HuH-7.5 (cell line): ENCODE measurements at places on chromosomes 12 and 14.

GRCh38 chr14:66000766-66001165, 485.4 kb upstream of the CCDC196 start:
- no peak for DNase-seq

DNA sequence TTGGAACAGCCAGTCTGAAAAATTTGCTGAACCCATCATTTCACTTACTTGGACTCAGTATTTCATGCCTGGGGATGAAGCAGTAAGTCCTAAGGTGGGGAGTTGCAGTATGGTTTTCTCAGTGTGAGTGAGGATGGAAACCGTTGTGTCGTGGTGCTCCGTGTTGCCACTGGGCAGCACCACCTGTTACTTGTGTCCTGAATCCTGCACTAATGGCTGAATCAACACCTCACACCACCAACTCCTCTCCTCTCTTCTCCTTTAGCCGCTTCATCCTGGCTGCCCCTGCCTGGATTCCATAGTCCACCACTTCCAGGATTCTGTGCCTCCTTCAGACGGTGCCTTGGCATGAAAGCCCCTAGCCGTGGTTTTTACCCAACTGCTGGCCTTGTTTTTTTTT, 3.0 kb upstream of the EP400 start:
- no peak for DNase-seq

DNA sequence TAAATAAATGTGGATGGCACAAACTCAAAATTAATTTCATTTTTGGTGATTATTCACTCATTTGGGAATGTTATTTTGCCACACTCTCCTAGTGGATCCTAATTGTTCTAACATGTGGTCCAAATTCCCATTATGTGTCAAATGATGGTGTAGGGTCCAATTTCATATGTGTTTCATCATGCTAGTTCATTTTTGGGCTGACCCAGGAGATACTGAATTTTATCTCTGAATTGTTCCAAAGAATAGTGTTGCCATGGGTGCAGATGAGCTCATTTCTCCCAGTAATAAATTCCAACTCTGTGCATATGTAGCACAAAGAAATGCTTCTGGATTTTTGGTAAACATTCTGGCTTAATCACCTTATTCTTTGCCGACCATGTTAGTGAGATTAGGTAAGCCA, 23.5 kb upstream of the SEL1L start:
- no peak for DNase-seq

DNA sequence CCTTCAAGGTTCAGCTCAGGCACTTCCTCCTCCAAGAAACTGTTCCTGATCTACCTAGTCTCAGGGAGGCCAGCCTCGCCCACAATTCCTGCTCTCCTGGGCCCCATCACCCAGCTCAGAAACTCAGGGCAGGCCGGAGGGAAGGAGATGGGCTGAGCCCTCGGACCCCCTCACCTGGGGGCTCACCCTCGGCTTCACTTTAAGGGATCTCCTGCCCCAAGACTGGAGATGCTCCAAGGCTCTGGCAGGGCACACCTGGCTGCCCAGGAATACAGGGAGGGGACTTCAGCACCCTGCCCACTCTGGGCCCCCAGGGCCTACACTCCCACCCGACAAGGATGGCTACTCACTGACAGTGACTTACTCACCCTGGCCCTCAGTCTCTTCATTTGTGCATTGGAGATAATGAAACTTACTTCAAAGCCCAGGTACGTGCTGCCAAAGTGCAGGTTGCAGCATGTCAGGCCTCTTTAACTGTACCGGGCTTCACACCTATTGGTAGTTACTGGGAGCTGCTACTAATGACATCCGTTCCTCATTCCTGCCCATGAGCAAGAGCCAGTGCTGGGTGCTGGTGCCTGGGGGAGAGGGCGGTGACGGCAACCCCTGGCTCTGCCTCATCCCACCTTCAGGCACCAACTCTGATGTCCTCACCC, 21.0 kb upstream of the PPP1R13B start:
- no peak for DNase-seq

GRCh38 chr14:87935081-87935828, 57.7 kb downstream of the GALC start:
- DNase-seq, result no peak

GRCh38 chr12:69534389-69534822, 50.9 kb upstream of the CCT2 start:
- no peak for DNase-seq

GRCh38 chr12:27635349-27635972, 60.8 kb upstream of the REP15 start:
- DNase-seq, result no peak

GRCh38 chr14:94461526-94462218, 9.1 kb upstream of the SERPINA11 start:
- no peak for DNase-seq

GRCh38 chr12:48129376-48129775, 10.2 kb downstream of the PFKM start:
- DNase-seq, result no peak

DNA sequence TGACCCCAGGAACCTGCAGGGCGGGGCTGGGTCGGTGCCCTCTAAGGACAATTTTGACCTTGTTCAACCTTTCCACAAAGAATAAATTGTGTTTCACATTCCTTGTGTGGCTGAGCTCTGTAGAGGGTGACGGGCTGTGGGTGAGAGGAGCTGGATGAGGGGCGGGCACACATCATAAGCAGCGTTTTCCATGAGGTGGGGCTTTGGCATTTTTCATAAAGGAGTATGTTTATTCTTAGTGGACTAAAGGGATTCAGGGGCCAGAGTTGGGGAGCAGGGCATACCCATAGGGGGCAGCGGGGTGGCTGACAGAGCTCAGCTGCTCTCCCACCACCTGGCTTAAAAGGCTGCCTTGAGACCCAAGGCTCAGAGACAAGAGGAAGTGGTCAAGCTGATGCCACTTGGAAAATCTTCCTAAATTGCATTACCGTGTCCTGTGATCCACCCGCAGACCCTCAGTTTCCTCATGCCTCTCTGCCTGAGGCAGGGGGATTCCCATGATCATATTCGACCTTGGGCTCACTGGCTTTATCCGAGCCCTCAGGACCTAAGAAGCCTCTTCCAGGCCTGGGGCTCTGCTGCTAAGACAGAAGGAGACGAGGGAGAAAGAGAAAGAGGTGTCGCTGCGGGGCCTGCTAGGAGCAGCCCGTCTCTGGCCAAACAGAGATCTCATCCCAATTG, 11.4 kb downstream of the MMP14 start:
- DNase-seq, result no peak

DNA sequence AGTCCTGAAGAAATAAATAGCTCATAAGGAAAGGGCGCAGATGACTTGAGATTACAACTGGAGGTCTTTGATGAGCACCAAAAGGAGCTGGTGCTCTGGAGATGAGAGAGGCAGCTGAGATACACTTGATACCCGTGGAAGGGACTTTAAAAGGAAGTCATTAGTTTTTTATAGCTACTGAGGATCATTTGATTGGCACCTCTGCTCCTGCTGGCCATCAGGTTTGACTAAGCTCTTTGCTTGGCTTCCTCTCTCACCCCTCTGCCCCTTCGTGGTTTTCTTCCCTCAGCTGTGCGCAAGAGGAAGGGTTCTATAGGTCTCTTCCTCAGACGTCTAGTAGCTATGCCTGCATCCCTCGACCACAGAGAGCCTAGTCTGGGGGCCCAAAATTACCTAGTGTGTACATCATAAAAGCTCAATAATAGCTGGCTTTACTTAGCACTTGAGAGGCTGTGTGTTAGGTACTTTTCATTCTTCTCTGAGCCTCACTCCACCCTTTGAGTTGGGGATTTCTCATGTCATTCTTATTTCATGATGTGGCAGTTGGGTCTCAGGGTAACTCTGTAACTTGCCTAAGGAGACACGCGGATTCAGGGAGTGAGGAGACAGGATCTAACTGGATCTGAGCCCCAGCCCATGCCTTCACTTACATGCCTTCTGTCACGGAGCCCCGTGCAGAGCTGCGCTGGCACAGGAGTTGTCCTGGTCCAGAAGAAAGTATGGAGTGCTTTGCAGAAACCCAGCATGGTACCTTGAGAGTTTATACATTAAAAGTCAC, 68.4 kb upstream of the ASPG start:
- DNase-seq, result no peak

GRCh38 chr14:82354126-82354525, 820.5 kb upstream of the SEL1L start:
- no peak for DNase-seq

DNA sequence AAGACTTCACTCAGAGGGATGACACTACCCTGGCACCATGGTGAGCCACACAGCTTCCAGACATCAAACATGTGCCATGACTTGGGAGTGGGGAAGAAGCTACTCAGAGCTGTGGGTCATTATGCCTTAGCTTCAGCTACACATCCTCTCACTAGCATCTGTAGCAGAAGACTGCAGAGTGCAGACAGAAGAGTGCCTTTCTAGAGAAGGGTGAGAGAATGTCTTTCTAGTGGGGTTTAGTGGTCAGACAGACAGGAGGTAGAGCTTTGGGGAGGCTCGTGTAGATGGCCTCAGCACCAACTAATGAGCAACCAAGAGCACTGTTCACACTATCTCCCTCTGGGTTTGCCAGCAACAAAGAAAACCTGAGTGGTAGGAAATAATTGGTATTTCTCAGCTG, 4.9 kb upstream of the B4GALNT3 start:
- DNase-seq, result no peak

DNA sequence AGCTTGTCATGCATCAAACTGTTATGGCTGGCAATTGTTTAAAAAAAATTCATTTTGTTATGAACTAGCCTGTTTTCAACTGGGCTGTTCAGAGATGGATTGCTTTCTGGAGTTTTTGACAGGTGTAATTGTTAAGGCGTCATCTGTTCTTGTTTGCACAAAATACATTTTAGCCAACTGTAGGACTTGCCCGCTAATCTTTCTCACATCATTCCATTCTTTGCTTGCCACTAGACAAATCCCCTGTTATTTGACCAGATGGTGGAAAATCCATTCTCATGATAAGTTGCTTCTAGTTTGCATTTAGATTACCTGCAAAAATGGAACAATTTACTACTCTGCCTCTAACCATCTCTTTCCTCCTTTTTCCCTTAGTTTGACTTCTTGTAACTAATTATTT, 114.3 kb downstream of the NPAS3 start:
- DNase-seq, result no peak

DNA sequence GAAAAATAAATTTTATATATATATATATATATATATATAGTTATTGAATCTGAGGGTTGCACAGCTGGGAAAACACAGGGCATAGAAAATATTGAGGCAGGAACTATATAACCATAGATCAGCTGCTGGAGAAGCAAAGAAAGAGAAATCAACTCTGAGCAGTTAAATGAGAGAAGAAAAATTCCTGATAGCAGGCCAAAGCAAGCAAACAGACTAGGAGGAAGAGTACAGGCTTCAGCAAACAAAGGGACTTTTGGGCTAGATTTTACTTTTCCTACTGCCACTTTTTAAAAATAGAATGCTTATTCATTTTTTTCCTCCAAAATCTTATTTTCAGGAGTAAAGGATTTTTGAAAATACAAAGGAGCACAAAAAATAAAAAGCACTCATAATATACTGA, 216.0 kb upstream of the PRKD1 start:
- no peak for DNase-seq

DNA sequence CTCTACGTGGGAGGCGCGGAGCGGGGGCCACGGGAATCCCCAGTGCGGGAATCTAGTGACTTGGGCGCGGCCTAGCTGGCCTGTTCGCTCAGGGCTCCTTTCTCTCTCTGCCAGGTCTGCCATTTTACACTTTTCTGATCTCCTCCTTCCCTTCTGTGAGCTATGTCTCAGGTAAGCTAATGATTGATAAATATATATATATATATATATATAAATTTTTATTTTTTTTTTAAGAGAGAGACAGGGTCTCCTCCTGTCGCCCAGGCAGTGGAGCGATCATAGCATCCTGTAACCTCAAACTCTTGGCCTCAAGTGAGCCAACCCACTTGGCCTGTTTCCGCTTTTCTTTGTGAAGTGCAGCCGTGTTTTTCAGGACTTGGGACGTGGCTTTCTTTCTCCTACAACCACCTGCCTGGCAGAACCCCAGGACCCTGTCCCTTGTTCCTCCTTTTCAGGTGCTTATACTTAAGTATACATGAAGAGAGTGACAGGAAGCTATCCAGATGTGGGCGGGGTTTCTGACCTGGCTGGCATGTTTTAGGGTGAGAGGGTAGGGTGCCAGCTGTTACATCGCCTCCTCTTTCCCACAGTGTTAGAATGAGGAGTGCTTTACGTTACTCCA, 547 bp downstream of the ZNF140 start:
- DNase-seq, result no peak

- DNase-seq, result peak; percentile 2
Observed at GRCh38 chr14:41285186-41285748, 321.4 kb upstream of the LRFN5 start.

DNA sequence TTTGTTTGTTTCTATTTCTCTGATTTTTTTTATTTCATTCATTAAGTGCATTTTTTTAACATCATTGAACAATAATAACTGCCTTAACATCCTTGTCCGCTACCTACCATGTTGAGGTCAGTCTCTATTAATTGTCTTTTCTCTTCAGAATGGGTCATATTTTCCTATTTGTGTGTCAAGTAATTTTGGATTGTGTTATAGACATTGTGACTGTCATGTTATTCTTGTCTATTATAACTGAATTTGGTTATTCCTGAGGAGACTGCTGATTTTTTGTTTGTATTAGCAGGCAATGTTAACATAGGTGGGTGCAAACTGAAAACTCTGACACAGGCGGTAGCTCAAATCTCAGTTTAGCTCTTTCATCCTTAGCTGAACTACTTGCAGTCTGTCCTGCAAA, 169.9 kb downstream of the DICER1 start:
- no peak for DNase-seq
